ENCODE measurements at places on chromosomes 2 and 18. TPM values are rescaled to one million over a fixed set of nuclear protein-coding genes. Genes with fewer than 3 reads are reported as not detected.

GRCh38 chr18:23521271-23521670 lies 18.0 kb downstream of the RMC1 start:
- DNase-seq = no peak

DNA sequence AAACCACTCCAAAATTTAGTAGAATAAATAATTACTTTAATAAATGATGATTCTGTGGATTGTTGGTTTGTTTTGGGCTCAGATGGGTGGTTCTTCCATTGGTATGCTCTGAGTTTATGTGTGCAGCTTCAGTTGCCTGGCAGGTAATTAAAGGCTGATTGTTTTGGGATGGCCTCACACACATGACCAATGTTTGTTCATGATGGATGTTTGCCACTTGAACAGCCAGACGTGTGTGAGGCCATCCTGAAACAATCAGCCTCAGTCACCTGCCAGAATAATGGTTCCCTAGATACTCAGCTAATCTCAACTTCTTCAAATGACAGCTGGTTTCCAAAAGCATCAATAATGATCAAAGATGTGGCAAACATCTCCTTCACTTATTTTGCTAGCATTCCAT lies 352.5 kb upstream of the GULP1 start:
- no peak for DNase-seq

The DSG4 gene
- not detected for total RNA-seq

- peak; percentile 70 for DNase-seq
Observed at GRCh38 chr2:65420712-65421431, 11.5 kb downstream of the SPRED2 start.

GRCh38 chr2:212595036-212595654 lies 56.5 kb upstream of the ERBB4 start:
- DNase-seq = peak; percentile 47

DNA sequence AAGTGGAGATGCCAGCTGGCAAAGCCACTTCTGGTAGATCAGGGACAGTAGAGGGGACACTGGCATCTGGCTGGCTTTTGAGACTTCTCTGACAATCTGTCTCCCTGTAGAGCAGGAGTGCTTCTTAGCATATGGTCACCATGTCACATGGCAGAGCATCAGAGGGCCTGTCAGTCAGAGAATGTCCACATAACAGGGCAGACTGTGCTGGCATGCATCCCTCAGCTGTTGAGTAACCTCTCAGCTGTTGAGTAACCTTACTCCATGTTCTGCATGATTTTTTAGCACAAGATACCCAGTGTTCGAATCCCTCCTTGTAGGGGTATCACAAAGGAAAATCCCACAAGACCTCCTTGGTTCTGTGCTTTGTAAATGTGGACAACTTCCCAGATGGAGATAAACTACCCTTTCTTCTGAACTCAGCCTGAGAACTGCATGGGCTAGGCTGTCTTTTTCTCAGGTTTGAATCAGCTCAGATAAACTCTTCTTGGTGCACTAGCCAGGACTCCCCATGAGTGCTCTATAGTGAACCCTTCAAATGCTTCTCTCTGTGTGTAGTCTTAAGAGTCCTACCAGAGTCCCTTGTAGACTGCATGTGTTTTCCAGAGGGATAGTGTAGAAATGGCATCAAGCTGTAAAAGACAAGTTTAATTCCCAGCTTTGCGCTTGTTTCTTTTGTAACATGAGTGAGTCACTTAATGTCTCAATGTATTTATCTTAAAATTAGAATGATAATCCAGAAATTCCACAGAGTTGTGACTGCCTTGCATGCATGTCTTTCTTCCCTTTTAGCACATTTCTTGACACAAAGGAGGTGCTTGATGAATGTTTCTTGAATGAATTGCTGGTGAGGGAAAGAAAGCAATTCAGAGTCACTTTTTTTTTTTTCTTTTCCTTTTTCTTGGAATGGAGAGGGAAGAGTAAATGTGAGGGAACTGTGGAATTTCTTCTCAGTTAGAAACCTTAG lies 442.3 kb upstream of the HNMT start:
- no peak for DNase-seq

DNA sequence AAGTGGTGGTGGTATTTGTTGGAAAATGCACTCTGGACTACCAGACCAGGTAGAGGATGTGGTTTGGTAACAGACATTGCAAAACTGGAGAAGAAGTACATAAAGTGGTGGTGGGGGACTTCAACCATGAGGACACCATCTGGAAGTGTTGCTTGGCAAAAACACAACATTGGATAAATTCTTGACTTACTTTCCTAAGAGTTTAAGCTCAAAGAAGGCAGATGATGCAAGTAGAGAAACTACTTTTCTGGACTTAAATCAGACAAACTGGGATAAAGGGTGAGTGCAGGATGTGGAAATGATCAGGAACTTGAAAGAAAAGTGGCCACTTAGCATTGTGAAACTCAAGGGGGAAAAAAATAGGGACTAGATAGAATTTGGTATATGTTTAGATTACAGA lies 487.4 kb downstream of the ZEB2 start:
- no peak for DNase-seq

- no peak for DNase-seq
Observed at GRCh38 chr2:74010087-74010541, 25.4 kb downstream of the TET3 start.

The TUBA3E gene
- total RNA-seq = not detected

The FAM237A gene
- not detected for total RNA-seq

GRCh38 chr2:11938196-11938595 lies 191.8 kb downstream of the LPIN1 start:
- DNase-seq = no peak

DNA sequence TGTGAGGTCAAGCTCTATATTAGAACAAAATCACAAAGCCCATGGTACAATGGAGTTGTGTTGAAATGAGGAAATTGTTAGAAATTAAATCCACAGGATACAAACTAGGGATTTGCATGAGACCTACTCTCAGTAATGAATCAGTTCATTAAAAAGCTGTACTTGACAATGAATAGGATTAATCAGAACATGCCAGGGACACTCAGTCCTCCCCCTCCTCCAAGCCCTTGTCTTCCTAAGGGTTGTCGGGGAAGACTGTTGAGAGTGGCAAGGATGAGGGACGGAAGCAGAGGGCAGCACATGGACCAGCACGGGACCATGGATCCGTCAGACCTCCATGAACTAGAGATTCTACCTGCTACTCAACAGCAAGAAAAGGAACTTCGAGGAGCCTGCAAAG lies 39.8 kb downstream of the SPRED2 start:
- no peak for DNase-seq

The KRCC1 gene
- total RNA-seq = 24.2 TPM

DNA sequence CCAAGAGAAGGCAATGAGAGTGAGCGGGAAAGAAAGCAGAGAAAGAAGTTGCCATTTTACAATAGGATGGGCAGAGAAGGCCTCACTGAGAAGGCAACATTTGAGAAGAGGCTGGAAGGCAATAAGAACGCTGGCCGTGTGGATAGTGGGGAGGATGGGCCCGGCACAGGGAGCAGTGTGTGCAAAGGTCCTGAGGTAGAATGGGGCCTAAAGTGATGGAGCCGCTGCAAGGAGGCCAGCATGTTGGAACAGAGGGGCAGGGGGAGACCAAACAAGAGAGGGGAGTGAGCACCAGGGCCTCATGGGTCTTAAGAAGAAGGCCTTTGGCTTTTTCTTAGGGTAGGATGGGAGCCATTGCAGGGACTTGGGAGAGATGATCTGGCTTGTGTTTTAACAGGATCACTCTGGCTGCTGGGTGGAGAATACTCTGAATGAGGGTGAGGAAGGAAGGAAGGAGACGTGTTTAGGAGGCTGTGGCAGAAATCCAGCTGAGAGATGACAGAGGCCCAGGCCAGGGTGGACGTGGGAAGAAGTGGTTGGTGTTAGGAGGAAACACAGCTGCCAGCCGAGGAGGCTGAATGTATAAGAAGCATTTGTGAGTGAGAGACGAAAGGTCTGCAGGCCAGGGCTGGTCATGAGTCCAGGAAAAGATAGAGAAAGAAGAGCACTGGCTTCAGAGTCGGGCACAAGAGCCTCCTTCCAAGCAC lies 159.8 kb downstream of the KLHL29 start:
- peak; percentile 62 for DNase-seq

The TUBA4B gene
- not detected for total RNA-seq

DNA sequence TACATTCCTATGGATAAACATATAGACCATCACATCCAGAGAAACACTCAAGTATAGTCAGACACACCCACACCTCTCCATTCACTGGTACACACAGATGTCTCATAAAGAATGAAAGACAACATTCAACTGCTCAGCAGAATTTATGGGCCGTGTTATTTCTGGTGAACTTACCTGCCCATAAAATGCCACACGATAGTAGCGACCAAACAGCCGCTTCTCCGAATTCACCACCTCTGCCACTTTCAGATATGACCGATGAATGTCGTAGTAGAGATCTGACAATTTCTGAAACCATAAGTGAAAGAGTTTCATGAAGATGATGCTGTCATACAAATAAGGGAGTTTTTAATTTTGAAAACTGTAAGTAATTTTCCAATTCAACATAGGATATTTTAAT lies 70.7 kb upstream of the CCDC195 start:
- no peak for DNase-seq

DNA sequence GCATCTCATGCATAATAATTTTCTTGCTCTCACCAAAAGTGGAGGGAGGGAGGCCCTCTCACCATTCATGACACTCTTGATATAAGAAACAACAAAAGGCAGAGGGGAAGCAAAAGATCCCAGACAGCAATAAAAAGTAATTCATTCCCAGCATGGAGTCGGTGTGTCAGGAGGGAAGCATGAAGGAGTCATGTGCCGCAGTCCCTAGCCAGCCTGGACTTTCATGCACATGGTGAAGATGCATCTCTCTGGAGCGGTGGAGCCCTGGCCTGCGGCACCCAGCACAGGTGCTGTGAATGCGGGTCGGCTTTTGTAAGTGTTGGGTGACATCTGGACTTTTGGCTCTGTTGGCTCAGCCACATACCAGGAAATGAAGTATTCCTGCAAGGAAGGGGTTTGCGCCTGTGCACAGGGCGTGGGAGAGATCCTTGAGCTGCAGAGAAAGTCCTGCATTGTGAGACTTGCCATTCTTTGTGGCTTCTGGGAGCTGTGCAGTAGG lies 119.4 kb downstream of the COPS8 start:
- DNase-seq = no peak

DNA sequence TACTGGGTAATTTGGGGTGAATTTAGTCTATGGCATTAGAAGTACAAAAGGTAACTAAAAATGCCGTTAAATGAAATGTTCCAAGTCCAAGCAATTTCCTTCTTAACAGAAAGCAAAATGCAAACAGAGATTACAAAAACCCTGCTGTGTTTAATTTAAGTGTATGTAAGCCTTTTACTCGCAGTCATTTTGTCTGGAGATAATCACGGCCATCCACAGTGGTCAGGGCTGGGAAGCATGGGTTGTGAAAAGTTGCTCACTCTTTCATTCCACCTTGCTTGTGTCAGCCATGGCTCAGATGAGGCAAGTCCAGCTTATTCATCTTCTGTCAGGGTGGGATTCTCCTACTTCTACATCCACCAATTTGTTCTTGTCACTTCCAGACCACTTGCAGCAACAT lies 983.6 kb upstream of the ZEB2 start:
- no peak for DNase-seq

DNA sequence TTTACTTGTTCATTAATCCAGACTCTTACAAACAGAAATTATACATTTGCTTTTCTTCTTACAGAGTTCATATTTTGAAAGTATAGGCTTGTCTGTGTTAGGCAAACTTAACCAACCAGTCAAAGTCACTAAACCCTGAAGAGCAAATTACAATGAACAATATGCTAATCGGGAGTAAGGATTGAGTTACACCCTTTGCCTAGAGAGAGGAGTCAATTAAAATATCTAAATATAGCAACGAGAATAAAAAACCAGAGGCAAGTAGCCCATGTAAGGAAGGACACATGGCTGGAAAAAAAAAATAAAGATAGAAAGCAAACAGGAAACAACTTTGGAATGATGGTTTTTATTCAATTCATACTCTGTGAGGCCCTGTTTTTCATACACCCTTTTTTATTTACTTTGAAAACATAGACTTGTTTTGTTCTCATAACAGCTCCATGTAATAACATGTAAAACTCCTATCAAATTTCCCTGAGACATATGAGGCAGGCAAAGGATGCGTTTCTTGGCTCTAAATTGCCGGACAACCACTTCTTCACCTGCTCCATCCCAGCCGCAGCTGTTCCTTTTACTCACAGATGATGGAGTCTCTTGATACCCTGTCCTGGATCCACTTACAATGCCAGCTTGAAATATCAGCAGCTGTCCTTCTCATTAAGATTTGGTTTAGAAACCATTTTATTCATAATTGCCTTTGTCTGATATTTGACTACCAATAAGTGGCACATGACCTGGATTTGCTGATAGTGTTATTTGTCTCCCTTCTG lies 767.7 kb upstream of the GCFC2 start:
- DNase-seq = no peak

The DCTN1 gene
- total RNA-seq = 177 TPM

The PLGLB1 gene
- 2.9 TPM for total RNA-seq

DNA sequence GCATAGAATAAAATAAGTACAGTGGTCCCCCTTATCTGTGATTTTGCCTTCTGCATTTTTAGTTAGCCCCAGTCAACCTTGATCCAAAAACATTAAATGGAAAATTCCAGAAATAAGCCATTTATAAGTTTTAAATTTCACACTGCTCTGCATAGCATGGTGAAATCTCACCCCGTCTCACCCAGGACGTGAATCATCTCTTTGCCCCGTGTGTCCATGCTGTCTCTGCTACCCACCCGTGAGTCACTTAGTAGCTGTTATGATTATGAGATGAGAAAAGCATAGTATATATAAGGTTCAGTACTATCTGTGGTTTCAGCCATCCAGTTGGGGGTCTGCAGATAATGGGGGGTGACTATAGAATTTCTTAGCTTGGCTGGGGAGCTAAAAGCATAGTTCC lies 67.3 kb downstream of the RHBDD1 start:
- peak; percentile 78 for DNase-seq

DNA sequence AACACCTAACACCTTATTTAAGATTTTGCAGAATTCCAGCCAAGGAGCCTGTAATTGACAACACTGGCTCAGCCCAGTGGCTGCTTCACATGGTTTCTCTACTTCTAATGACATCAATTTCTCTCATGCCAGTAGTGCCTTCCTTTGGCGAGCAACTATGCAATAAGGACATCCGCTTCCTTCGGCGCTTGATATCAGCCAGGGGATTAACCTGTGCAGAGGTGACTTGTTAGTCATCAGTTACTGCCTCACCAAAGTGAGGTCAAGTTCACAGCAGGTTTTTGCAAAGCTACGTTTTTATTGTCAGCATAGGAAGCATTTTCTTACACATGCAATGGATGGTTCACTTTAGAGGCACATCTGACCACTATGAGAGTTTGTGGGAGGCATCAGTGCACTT lies 24.0 kb upstream of the EDAR start:
- DNase-seq = no peak

The PLB1 gene
- 0.36 TPM for total RNA-seq

The CTAGE1 gene
- not detected for total RNA-seq

- DNase-seq = no peak
Observed at GRCh38 chr2:80506563-80506962, 202.0 kb upstream of the LRRTM1 start.

DNA sequence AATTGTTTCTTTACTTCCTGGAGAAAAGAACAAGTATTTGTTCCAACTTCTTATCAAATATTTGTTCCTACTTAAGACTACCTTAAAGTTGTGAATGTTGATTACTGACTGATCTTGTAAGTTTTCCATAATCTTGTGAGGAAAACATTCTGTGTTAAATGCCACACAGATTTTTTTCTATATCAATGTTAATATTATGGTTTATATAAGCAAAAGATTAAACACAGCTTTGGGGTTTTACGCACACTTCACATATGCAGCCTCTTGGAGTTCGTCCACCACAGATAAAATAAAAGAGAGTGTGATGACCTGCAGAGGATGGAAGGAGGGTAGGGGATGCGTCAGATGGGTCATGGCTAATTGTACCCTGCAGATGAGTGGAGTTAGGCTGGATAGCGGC lies 780.0 kb upstream of the SALL3 start:
- no peak for DNase-seq

- peak; percentile 50 for DNase-seq
Observed at GRCh38 chr2:222892321-222892720, 31.5 kb downstream of the ACSL3 start.
